ENCODE measurements at places on chromosomes 11 and 22. TPM values are rescaled to one million over a fixed set of nuclear protein-coding genes. Genes with fewer than 3 reads are reported as not detected.

GRCh38 chr11:39011797-39012196, 2413.8 kb upstream of the RAG2 start:
- DNase-seq: no peak

Gene DRICH1
- 0.79 TPM for total RNA-seq

Gene CCDC81
- 0.53 TPM for total RNA-seq

GRCh38 chr22:22371031-22371541, 126.5 kb downstream of the VPREB1 start:
- DNase-seq: no peak

GRCh38 chr22:48760481-48761390, 1066.9 kb downstream of the BRD1 start:
- DNase-seq: peak; percentile 9

Gene KLHDC7B
- total RNA-seq: 0.16 TPM

- no peak for DNase-seq
Measured at GRCh38 chr11:121936370-121936769, 179.6 kb downstream of the BLID start.

Gene C22orf31
- 0.32 TPM for total RNA-seq

GRCh38 chr11:116230438-116230837, 542.3 kb downstream of the BUD13 start:
- no peak for DNase-seq

DNA sequence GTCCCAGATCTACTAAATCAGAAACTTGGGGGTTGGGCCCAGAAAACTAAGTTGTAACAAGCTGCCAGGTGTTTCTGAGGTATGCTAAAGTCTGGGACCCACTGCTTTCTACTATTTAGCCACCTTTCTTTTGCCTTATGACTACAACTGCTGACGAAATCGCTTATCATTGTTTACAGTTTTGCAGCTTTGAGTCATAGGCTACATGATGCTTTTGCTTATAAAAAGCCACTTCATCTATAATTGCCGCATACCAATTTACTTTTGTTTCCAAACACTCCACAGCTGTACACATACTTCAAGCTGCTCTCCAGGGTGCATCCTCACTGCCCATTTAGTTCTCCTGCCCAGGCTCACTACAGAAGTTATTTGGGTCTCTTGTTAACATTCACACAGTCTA, 144.7 kb downstream of the ENTHD1 start:
- DNase-seq: no peak

DNA sequence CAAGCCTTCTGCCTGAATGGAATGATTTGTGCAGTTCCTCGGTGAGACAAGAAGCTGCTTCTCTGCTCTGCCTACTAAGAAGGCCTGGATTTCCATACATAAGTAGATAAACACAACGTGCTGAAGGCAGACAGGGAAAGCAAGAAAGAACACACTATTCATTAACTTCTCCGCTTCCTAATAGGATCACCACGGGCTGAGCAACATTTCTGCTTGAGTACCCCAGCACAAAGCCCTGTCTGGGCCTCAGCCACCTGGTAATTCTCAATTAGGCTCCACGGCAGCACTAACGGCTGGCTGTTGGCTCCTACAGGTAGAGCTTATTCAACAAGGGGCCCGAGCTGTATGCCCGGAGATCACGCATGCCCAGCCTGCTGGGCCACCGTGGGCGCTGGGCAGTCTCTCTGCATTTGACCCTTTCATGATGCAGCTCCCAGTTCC, 1156.6 kb downstream of the TBC1D22A start:
- DNase-seq: no peak

GRCh38 chr11:123519055-123519796, 89.2 kb downstream of the GRAMD1B start:
- DNase-seq: no peak

DNA sequence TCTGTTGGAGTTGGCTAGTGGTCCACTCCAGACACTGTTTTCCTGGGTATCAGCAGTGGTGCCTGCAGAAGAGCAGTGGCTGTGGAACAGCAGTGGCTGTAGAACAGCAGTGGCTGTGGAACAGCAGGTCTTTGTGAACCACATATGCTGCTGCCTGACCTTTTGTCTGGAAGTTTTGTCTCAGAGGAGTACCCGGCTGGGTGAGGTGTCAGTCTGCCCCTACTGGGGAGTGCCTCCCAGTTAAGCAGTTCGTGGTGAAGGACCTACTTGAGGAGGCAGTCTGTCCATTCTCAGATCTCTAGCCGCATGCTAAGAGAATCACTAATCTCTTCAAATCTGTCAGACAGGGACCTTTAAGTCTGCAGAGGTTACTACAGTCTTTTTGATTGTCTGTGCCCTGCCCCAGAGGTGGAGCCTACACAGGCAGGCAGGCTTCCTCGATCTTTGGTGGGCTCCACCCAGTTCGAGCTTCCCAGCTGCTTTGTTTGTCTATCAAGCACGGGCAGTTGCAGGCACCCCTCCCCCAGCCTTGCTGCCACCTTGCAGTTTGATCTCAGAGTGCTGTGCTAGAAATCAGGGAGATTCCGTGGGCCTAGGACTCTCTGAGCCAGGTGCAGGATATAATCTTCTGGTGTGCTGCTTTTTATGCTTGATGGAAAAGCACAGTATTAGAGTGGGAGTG, 89.1 kb upstream of the TRIM48 start:
- DNase-seq: no peak

DNA sequence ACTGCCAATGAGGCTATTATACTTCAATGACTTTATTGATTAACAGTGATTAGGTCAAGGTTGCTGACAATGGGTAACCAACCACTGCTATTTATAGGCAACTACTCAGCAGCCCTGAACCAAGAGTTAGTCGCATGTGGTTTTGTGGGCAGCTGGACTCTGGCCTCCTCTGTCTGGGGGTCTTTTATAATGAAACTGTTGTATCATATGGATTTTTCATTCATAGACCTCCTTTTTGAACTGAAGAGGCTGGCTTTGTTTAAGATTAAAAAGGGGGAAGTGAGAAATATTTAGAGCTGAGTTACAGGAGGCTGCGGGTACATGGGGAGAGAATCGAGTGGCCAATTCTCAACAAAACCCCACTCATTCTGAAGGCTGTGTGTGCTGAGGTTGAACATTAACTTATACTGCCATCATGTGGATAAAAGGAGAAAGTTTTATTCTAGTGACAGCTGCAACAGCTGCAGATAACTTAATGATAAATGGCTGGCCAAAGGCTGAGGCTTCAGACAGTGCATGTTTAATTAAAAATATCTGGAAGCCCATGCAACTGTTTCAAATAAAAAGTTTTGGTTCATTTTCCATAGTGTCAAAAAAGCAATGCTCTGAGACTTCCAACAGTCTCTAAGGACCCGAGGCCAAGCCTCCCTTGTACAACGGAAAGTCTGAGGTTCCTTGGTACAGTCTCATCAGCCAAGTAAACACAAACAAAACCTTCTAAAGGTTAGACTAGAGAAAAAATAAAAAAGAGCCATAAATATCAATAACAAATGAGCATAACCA, 682.6 kb downstream of the KCNA4 start:
- DNase-seq: no peak

GRCh38 chr11:109970516-109971183, 122.5 kb upstream of the ZC3H12C start:
- DNase-seq: no peak

DNA sequence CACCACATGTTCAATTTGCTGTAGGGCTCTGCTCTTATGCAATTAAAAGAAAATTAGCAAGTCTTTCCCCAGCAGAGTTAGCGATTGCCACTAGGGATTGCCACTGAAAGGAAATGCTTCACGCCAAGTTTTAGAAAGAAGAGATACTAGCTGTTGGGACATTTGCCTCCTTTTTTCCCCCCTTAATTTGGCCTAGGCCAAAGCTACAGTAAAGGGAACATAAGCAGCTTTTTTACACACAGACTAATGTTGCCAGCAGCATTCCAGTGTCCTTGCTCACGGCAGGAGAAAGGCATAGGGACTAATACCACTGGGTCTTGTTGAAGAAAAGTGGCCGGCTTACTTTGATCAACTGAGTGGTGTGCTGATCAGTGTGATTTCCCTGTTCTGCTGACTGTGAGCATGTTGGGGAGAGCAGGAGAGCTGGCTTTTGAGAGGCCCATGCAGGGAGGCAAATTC, 71.2 kb downstream of the PHF21A start:
- DNase-seq: no peak

Gene DDTL
- 4.7 TPM for total RNA-seq

GRCh38 chr22:36432592-36433317, 45.0 kb upstream of the MYH9 start:
- no peak for DNase-seq

GRCh38 chr11:2325719-2326118, 23.9 kb downstream of the TSPAN32 start:
- no peak for DNase-seq

- no peak for DNase-seq
Measured at GRCh38 chr22:20656902-20657836, 116.7 kb upstream of the SERPIND1 start.

GRCh38 chr11:94132152-94132558, 3.5 kb downstream of the PANX1 start:
- no peak for DNase-seq

Gene RFPL2
- total RNA-seq: not detected

DNA sequence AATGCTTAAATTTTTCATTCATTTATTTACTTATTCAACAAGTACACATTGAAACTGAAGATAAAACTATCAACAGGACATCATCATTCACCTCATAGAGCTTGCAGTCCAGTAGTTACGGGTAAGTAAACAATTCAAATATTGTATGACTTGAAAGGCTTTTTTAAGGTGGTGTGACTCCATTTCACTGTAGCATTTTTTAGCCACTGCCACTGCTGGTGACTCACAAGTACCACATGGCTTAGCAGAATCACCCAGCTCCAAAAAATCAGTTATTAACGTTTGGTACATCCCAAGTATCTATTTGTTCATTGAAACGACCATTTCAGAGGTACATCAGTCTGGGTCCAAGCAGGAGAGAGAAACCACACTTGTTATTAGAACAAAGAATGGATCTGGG, 427.9 kb upstream of the DDI1 start:
- no peak for DNase-seq

Gene KDM4E
- total RNA-seq: not detected

DNA sequence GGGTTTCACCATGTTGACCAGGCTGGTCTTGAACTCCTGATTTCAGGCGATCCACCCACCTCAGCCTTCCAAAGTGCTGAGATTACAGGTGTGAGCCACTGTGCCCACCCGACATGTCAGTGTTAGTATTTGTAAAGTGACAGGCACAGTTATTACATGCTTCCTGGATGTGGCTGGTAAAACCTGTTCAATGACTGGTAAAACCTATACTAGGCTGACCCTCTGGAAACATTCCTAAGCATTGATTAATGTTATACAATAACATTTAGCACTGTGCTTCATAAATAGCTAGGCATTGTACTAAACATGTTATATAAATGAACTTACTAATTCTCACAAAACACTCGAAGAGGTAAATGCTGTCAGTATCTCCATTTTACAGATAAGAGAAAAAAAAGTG, 20.9 kb upstream of the JHY start:
- no peak for DNase-seq

Gene C1QTNF5
- 8.7 TPM for total RNA-seq

Gene ASCL2
- total RNA-seq: 16.4 TPM

DNA sequence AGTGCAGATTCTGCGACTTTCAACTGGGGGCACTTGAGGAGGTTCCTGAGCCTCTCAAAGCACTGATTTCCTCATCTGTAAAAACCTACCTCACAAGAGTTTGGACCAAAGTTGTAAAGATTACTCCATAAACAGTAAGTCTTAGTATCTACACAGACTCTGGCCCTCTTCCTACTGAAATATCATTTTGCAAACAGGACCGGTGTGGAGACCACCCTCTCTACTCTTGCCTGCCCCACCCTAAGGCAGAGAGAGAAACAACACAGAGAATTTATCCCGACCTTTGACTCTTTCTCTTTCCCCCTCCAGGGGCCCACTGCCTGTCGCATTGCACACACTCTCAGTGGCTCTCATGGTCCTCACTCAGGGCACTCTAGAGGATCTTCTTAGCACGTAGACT, 117.9 kb upstream of the LDLRAD3 start:
- DNase-seq: no peak

DNA sequence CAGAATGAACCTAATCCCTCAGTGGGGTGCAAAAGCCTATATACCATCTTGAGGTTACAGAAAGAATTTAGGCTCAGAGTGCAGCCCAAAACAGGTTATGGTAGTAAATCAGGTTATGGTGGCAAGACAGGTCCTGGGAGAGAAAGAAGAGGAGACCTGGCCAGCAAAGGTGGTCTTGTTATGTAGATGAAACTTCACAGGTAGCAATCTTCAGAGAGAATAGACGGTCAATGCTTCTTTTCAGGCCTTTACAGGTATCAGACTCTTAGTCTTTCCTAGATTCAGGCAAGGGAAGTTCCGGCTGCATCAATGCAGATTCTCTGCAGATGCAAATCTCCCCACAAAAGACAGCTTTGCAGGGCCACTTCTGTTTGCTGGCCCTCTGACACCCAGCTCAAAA, 45.8 kb upstream of the SORL1 start:
- DNase-seq: peak; percentile 8

GRCh38 chr22:38921120-38921519, 36.3 kb upstream of the APOBEC3A start:
- DNase-seq: peak; percentile 95

Gene IL17REL
- total RNA-seq: 0.11 TPM

- no peak for DNase-seq
Measured at GRCh38 chr11:118635237-118635591, 27.8 kb downstream of the PHLDB1 start.

Gene PPM1F
- total RNA-seq: 9.5 TPM

Gene CHRNA10
- total RNA-seq: 1.4 TPM

Gene OR5P2
- not detected for total RNA-seq

- no peak for DNase-seq
Measured at GRCh38 chr11:134749040-134749839, 337.2 kb upstream of the B3GAT1 start.

DNA sequence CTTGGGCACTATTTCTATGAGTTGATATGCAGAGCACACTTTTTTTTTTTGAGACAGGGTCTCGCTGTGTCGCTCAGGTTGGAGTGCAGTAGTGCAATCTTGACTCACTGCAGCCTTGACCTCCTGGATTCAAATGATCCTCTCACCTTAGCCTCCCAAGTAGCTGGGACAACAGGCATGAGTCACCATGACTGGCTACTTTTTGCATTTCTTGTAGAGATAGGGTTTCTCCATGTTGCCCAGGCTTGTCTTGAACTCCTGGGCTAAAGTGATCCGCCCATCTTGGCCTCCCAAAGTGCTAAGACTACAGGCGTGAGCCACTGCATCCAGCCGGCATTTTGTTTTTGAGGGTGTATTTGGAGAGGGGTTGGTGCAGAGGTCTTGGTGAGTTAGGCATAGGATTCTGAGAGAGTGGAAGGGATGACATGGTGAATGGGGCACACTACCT, 29.9 kb upstream of the MTCH2 start:
- DNase-seq: no peak

Data from colonic mucosa (tissue), 4 donors.